ENCODE measurements at places on chromosomes 13 and 19.
A peak's percentile ranks its signal among the peaks of the same experiment; 100 is the strongest.

- DNase-seq: peak; percentile 55
These were observed 2.7 kb upstream of the SNAPC2 start for GRCh38 chr19:7917267-7918061.

DNA sequence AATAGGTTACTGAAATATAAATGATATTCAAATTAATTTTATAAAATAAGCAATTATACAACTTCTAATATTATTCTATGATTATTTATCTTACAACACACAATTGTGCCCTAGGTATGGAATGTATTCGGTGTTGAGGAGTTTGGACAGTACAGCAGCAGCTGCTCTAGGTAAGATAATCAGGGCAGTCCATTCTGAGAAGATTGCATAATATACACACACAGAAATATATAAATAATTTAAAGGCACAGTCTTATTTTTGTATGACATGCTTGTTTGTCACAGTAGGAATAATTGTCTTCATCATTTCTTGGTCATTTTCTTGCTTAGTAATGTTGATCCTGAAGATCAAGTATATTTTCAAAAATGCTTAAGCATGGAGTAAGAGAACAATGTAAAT is 849.4 kb upstream of the MIR17HG start:
- no peak for DNase-seq

GRCh38 chr13:26446751-26447150 is 110.7 kb upstream of the WASF3 start:
- no peak for DNase-seq

DNA sequence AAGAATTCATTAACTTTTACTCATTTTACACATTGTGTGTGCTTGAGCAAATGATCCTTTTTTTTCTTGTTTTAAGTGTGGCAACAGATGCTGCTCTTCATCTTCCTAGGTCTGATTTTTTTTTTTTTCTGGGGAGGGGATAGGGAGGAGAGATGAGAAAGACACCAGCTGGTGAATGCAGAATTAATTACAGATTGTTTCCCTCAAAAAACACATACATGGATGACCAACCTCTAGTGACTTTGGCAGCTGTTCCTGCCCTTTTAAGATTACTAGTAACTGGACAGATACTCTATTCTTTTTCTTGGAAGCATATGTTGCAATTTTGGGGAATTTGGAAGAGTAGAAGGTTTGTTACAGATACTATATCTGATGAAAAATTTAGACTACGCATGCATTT is 103.6 kb upstream of the MYO16 start:
- DNase-seq: no peak

- no peak for DNase-seq
These were observed 135.4 kb downstream of the TNFRSF19 start for GRCh38 chr13:23705583-23705982.

DNA sequence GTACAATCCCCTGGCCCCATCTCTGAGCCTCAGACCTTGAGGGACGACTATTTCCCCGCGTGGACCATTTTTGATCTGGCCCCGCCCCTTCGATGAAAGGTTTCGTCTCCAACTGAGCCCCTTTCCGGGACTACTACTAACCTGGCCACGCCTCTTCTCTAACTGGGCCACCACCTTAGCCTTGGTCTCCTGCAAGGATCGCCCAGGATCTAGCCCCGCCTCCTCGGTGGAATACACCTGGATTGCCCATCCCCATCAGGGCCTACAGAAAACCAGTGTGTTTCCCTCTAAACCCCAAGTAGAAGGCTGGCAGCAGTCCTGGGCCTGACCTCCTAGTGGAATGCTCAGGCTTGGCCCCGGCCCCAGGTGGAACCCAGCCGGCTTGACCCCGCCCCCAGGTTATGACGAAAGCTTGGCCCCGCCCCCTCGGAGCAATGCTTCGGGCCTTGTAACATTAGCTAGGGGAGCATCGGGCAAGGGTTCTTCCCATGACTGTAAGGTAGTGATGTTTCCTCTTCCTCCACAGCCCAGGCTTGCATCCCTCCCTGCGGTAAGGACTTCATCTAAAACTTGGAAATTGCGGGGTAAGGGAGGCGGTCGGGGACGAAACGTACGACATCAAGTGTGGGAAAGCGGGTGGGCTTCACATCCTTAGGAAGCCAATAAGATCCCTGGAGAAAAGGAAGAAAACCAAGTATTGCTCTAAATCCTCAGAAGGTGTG is 9.1 kb downstream of the SPACA6 start:
- no peak for DNase-seq

DNA sequence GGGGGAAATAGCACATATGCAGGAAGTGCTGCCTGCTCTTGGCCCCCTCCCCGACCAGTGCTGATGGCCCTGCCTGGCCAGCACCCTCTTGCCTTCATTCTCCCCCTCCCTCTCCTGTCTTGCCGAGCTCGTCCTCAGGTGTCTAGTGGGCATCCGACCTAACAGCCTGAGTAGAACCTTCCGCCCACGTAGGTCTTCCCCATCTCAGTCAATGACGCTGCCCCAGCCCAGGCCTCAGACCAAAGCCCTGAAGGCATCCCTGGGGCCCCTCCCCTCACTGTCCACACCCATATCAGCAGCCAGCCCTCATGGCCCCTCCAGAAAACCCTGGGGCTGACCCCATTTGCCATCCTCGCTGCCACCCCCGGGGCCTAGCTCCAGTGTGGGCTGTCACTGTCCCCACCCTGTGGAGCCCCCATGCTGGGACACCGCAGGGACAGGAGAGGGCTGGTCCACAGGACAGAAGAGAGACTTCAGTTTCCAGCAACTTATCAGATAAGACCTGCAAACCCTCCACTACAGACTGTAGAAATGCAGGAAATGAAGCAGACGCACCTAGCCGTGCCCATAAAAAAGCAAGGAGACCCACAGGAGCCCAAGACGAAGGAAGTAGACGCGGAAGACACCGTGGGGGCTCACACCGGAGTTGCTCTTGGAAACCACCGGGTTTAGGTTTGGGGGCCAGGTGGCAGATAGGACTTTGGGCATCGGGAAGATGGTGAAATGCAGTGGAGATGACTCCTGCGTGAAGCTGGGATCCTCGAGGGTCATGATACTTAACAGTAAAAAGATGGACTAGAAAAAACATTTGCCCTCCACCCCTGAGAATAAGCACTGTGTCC is 38.3 kb downstream of the AP1M1 start:
- DNase-seq: no peak

GRCh38 chr13:76635232-76636230 is 250.7 kb downstream of the KCTD12 start:
- DNase-seq: no peak

DNA sequence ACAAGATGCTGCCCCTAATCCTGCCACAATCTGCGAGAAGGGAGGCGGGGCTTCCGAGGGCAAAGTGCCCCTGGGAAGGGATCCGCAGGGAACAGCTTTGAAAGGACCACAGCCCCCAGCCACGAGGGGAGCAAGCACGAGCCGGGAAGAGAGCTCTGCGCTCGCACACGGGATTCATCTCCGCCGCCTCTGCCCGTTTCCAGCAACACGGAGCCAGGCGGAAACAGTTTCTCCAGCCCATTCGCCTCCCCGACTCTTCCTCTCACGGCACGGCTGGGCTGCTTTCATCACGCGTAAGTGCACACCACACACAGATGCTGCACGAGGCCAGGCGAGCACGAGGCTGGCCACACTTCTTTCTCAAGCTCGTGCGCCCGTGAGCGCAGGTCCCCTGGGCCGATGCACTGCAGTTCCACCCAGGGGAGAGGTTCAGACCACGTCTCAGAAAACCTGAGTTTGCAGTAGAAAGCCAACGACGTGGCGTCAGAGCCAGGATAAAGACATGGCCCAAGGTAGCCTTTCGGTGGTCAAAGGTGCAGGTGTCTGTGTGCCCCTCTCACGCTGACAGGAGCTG is 33.6 kb downstream of the NAXD start:
- no peak for DNase-seq

- no peak for DNase-seq
These were observed 1569.0 kb downstream of the OLFM4 start for GRCh38 chr13:54597540-54598088.

GRCh38 chr13:67094952-67095351 is 135.2 kb downstream of the PCDH9 start:
- DNase-seq: no peak

All from fibroblast of skin of back (primary cell).